ENCODE measurements at places on chromosomes 12 and 14.

DNA sequence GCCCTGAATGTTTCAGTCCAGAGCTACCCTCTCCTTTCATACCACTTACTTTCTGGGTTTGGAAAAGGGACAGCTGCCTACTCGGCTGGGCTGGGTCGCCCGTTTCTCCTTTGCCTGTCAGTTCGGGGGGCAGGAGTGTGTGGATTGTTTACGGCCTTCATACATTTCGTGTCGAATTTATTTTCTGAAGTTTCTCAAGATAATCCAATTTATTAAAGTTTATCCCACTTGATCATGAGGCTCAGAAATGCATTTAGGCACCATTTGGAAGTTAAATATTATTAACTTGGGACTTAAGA, 608 bp downstream of the ZNF410 start:
- DNase-seq, result no peak

GRCh38 chr12:124548854-124549378, 18.5 kb downstream of the NCOR2 start:
- peak; percentile 90 for DNase-seq

DNA sequence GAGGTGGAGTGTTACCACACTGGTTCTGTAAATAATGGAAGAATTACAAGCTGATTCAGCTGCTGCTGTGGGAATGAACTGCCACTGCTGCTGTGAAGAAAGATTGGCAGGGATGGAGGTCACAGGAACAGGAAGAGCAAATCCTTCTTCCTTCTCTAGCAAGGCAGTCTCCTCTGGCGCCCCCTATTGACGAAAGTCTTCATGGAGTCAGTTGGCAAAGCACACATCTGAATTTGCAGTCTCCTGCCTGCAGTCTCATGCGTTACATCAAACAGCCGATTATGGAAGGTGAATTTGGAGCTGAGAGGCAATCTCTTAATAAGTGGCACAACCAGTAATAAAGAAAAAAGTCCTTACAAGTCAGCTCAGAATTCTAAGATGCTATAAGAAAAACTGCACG, 106.0 kb upstream of the TMTC1 start:
- peak; percentile 14 for DNase-seq

DNA sequence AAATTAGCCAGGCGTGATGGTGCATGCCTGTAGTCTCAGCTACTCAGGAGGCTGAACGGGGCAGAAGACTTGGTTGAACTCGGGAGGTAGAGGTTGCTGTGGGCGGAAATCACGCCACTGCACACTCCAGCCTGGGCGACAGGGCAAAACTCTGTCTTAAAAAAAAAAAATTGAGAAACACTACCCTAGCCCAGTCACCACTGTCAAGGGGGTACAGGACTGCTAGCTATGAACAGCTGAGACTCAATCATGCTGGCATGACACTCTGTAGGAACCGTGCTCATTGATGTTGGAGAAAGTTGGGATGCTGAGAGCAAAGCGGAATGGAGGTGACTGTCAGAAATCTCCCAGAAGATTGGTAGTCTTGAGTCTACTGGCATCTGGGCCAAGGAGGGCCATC, 58.2 kb upstream of the STON2 start:
- DNase-seq, result no peak

DNA sequence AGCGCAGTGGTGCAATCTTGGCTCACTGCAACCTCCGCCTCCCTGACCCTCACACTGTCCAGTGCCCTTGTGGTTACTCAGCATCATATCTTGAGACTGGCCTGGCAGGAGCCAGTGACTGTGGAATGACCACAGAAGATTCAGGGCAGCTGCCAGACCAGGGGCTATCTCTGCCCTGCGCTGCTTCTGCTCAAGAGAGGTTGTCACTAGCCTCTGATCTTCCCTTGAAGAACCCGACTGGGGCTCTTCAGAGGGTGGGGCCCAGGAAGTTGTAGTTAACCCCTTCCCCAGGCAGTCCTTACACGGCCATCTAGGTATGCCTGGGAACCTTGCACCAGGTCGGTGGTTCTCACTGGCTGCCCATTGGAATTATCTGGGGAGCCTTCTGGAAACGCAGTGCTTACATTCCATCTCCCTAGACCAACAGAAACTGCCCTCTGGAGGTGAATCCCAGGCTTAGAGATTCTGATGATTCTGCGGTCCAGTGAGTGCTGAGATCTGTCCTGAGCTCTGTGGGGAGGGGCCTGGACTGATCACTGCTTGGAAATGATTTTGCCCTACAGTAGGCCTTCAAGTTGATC, 41.4 kb downstream of the PLEKHG3 start:
- no peak for DNase-seq

- DNase-seq, result no peak
Observed at GRCh38 chr12:67826148-67826547, 163.1 kb upstream of the IFNG-AS1 start.

- no peak for DNase-seq
Observed at GRCh38 chr14:100015251-100015655, 50.0 kb upstream of the EVL start.

GRCh38 chr12:74021937-74022336, 515.7 kb upstream of the ATXN7L3B start:
- DNase-seq, result no peak

DNA sequence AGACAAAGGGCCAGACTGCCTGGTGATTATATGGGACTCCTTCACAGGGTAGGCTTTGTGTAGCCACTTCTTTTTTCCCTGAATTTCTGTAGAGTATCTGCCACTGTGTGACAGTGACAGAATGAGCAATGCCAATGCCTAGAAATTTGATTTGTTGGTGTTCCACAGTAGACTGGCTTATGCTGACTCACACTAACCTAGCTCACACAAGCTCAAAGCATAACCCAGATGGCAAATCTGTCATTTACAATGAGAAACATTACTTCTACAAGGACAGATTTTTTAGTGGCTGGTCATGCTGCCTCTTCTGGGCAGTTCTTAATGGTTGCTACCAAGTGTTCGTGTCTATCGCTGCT, 15.9 kb downstream of the CFAP251 start:
- no peak for DNase-seq
